ENCODE measurements at places on chromosomes 16 and 17.

DNA sequence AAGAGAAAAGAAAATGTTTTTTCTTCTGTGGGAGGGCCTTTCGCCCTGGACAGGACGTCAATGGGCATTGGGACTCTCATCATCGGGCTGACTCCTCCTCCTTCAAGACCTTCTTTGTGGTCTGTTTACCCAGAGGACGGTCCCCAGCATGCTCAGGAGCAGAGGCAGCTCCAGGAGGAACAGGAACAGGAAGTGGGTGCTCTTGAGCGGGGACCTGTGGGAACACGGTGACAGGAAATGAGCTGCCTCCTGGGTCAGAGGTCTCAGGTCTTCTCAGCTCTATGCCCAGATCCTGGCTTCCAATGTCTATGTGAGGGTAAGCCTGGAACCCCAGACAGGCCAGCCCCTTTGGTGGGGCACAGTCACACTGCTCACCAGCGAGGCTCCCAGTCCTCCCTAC is 12.2 kb downstream of the CD300LD start:
- no peak for DNase-seq

- DNase-seq = no peak
Observed at GRCh38 chr16:84020353-84020752, 22.2 kb downstream of the SLC38A8 start.

DNA sequence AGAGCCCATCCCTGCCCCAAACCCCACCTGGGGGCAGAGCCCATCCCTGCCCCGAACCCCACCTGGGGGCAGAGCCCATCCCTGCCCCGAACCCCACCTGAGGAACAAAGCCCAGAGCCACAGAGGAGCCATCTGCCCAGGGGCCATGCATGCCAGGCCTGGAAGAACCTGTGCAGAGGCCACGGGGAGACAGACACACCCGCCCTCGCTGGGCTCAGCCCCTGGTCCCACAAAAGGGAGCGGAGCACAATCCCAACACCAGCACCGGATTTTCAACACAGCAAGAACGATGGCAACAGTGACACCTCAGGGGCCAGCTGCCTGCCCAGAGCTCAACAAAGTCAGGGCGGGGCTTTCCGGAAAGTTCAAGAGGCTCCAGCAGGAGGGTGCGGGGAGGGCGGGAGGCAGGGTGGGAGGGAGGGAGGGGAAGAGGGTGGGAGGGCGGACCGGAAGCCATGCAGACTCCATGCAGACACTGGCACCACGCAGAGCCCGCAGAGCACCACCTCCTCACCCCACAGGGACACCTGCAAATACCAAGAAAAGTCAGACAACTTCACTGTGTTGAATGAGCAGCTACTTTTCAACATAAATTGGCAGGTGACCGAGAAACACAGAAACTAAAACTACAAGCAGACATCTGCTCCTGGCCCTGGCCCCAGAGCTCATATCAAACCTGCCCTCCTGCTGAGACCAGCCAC is 27.9 kb upstream of the C16orf95 start:
- peak; percentile 15 for DNase-seq

DNA sequence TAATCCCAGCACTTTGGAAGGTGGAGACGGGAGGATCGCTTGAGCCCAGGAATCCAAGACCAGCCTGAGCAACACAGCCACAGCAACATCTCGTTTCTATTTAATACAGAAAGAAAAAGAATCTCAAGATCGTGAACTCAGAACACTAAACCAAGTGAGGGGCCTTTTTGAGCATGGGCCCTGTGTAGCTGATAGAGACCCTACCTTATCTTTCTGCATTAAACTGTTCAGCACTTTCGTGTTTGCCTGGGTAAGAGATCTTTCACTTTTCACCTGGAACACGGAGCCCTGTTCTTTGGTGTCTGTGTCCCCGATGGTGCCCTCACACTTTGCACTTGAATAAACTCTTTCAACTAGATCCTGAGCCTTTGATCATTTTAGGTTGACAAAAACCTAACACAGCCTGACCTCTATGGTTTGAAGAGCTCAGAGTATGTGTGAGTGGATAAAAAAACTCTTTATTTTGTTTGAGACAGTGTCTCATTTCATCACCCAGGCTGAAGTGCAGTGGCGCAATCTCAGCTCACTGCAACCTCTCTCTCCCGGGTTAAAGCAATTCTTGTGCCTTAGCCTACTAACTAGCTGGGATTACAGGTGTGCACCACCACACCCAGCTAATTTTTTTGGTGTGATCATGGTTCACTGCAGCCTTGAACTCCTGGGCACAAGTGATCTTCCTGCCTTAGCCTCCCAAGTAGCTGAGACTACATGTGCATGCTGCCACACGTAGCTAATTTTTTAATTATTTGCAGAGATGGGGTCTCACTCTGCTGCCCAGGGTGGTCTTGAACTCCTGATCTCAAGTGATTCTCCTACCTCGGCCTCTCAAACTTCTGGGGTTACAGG is 83.8 kb upstream of the GRIN2A start:
- DNase-seq = no peak

GRCh38 chr16:66640724-66641314 is 36.3 kb downstream of the CMTM3 start:
- DNase-seq = no peak

GRCh38 chr17:66491213-66491612 is 188.8 kb downstream of the PRKCA start:
- no peak for DNase-seq

DNA sequence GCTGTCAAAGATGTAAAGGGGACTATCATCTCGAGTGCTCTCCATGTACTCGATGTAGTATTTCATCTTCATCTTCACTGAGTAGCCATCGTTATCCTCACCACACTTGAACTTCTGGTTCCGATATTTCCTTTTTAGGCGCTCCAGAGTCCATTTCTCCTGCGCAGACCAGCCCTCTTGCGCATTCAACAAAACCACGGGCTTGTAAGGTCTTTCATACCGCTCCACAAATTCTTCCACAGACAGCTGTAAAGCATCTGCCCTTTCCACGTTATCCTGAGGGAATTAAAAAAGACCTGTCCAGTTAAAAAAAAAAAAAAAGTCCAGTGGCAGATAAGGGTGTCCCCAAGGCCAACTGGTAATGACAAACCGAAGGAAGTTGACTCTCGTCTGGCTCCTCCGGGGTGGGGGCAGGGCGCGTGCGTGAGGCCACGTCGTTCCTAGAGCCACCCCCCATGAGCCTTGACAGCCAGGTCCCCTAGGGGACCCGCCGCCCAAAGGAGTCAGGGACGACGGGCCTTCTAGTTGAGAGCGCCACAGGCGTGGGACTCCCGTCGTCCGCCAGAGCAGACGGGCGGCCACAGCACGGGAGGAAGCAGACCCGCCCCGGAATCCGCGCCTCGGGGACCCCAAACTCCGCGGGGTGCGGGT is 701 bp downstream of the JMJD6 start:
- DNase-seq = peak; percentile 50

GRCh38 chr16:3099732-3100499 is 822 bp upstream of the ZSCAN10 start:
- peak; percentile 85 for DNase-seq

DNA sequence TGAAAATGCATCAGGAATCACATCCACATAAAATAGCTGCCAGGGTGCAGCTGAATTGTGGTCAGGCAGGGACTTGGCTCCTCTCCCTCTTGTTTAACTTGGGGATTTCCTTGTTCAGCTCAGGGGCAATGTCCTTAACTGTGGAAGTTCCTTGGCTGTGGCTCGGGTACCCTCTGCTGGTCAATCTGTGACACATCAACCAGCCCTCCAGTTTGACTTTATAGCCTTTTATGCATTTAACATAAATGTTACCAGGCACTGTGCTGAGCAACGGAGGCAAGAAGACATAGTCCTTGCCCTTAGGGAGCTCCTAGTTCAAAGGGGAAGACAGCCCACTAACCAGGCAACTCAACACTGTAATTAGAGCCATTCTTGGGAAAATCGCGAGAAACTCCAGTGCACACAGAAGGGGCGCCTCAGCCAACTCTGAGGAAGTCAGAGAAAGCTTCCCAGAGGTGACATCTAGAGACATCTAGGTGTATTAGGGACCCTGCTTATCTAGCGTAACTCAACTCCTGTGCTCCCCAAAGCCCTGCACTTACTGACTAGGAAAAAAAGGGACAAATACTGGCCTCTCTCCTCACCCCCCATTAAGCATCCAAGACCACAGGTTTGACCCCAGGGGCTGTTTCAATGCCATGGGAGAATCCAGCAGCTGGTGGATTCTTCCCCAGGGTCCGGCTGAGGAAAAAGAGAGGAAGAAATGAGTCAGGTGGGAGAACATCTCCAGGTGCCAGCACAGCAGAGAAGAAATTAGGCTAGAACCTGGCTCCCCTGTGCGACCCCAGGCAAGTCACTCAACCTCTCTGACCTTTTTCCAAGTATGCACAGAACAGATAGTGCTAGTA is 17.3 kb upstream of the EEF2K start:
- peak; percentile 49 for DNase-seq

- DNase-seq = no peak
Observed at GRCh38 chr16:88393034-88393433, 10.3 kb downstream of the ZNF469 start.
